ENCODE measurements at places on chromosomes 11 and 22.
A peak's percentile ranks its signal among the peaks of the same experiment; 100 is the strongest.

GRCh38 chr11:35825386-35825785, 118.5 kb upstream of the LDLRAD3 start:
- H3K4me1 ChIP-seq = no peaks in the 10 kb centered on the region
- H3K4me3 ChIP-seq = no peak overlapping the region
- DNase-seq = no peak
- H3K36me3 ChIP-seq = no peaks in the 10 kb centered on the region

DNA sequence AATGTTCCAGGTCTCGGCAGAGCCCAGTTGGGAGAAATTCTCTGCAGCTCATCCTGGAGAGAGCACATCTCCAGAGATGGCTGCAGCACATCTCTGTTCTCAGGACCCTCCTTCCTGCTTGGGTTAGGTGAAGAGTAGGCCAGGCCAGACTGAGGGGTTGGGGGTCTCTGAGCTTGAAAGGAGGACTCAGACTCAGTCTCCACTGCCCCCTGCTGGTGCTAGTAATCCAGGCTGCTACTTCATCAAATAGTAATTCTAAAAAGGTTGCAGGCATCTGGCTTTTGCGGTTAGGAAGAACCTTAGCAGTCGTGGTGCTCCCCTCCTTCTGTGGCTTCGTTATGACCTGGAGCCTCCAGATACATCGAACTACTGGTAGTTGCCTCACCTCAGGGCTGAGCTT, 9.7 kb downstream of the TUB start:
- DNase-seq = peak; percentile 95
- no peaks in the 10 kb centered on the region for H3K27me3 ChIP-seq
- no peak overlapping the region for H3K4me3 ChIP-seq
- peaks cover 4% of the 10 kb centered on the region for H3K36me3 ChIP-seq

- H3K36me3 ChIP-seq = peaks cover 17% of the 10 kb centered on the region
- no peak overlapping the region for H3K4me3 ChIP-seq
- H3K27ac ChIP-seq = no peak overlapping the region
- peaks cover 36% of the 10 kb centered on the region for H3K4me1 ChIP-seq
- no peaks in the 10 kb centered on the region for H3K27me3 ChIP-seq
These were observed 43.7 kb downstream of the CD82 start for GRCh38 chr11:44608991-44609782.

DNA sequence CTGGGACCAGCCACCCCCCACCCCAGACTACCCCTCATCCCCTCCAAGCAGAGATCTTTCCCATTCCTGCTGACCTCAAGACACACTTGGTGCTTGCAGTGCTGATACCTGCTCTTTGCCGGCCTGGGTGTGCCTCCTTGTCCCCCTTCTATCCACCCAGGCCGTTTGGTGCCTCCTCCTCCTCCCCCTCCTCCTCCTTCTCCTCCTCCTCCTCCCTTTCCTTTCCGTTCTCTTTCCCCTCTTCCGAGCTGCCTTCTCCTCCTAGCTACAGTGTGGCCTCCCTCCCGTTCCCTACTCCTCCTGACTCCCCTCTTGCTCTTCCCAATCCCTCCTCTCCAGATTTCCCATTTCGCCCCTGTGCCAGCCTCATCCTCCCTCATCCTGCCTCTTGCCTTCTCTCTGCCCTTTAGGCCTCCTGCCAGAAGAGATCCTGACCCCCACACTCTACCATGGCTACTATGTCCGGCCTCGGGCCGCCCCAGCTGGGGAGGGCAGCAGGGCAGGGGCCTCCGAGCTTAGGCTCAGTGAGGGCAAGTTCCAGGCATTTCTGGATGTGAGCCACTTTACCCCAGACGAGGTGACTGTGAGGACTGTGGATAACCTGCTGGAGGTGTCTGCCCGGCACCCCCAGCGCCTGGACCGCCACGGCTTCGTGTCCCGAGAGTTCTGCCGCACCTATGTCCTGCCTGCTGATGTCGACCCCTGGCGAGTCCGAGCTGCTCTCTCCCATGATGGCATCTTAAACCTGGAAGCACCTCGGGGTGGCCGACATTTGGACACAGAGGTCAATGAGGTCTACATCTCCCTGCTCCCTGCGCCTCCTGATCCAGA, 712 bp downstream of the HSPB2 start:
- peaks cover 6% of the 10 kb centered on the region for H3K36me3 ChIP-seq
- H3K4me1 ChIP-seq = peaks cover 43% of the 10 kb centered on the region
- peak; percentile 73 for DNase-seq
- peak overlapping the region; percentile 90 for H3K27ac ChIP-seq

- no peaks in the 10 kb centered on the region for H3K27me3 ChIP-seq
- H3K27ac ChIP-seq = no peak overlapping the region
- H3K36me3 ChIP-seq = peaks cover 5% of the 10 kb centered on the region
- DNase-seq = peak; percentile 57
These were observed 5.2 kb downstream of the TRPT1 start for GRCh38 chr11:64220798-64221197.

DNA sequence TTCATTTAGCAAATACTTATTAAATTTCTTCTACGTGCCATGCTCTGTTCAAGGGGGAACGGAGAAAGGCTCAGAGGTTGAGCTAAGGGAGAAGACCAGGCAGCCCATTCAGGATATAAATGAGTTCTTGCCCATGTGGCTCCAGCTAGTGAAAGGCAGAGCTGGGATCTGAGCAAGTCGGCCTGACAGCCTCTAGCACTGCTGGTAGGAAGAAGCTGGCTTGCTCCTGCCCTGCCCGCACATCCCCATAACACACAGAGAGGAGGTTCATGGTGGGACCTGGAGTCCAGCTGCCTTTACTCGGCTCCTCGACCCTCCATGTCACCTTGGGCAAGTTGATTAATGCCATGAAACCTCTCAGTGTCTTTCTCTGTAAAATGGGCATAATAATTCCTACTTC, 2.0 kb downstream of the SLC15A3 start:
- no peaks in the 10 kb centered on the region for H3K27me3 ChIP-seq
- H3K4me1 ChIP-seq = peaks cover 5% of the 10 kb centered on the region
- no peak overlapping the region for H3K27ac ChIP-seq

- H3K36me3 ChIP-seq = no peaks in the 10 kb centered on the region
- no peaks in the 10 kb centered on the region for H3K27me3 ChIP-seq
- no peak overlapping the region for H3K4me3 ChIP-seq
- no peak overlapping the region for H3K27ac ChIP-seq
- H3K4me1 ChIP-seq = peaks cover 12% of the 10 kb centered on the region
These were observed 64.2 kb downstream of the ENDOD1 start for GRCh38 chr11:95153857-95154246.

GRCh38 chr11:14424096-14424495, 65.1 kb upstream of the RRAS2 start:
- no peaks in the 10 kb centered on the region for H3K27me3 ChIP-seq
- DNase-seq = peak; percentile 9
- H3K27ac ChIP-seq = peak overlapping the region; percentile 94
- H3K4me3 ChIP-seq = peak overlapping the region; percentile 36
- no peaks in the 10 kb centered on the region for H3K36me3 ChIP-seq

GRCh38 chr11:125428486-125429173, 67.4 kb downstream of the FEZ1 start:
- no peak overlapping the region for H3K27ac ChIP-seq
- no peak overlapping the region for H3K4me3 ChIP-seq
- no peaks in the 10 kb centered on the region for H3K4me1 ChIP-seq
- H3K27me3 ChIP-seq = peaks cover 24% of the 10 kb centered on the region

DNA sequence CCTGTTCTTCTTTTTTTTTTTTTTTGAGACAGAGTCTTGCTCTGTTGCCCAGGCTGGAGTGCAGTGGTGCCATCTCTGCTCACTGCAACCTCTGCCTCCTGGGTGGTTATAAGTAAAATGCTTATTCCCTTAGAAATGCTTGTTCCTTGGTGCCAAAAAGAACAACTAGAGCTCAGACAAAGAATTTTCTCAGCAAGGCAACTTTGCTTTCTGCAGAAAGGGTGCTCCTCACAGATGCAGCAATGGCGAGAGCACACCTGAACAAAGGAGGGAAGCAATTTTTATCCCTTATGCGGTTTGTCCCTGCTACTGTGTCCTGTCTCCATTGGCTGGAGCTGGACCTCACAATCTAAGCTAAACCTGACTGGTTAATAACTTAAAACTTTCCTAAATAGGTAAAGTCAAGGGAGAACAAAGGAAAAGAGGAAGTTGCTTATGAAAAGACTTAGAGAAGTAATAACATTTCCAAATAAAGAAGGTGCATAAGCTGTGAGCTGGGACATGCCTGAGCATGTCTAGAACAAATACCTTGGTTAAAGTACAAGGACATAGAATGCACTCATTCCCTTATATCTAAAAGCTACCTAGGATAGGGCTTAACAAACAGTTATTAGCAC, 90.0 kb upstream of the PRR5 start:
- no peak for DNase-seq
- H3K27ac ChIP-seq = no peak overlapping the region
- H3K4me3 ChIP-seq = no peak overlapping the region
- H3K4me1 ChIP-seq = no peaks in the 10 kb centered on the region
- no peaks in the 10 kb centered on the region for H3K36me3 ChIP-seq
- H3K27me3 ChIP-seq = peaks cover 3% of the 10 kb centered on the region

DNA sequence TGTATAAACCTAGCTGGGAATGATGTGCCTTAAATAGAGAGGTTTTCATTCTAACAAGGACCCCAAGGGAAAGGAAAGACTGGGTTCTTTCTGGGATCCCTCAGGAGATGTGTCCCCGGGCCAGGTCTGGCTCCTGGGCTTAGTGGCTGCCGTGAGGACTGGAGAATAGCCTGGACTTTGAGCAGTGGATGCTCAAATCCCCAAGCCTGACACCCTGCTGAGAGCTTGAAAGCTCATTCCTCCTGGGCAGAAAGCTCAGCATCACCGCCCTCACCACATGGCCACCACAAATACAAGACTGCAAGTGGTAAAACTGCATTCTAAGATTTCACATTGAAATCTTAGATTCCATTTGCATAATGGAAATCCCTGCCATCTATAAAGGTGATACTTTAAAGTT, 79.4 kb upstream of the NARS2 start:
- no peaks in the 10 kb centered on the region for H3K36me3 ChIP-seq
- H3K27ac ChIP-seq = no peak overlapping the region
- DNase-seq = no peak
- H3K27me3 ChIP-seq = no peaks in the 10 kb centered on the region
- no peaks in the 10 kb centered on the region for H3K4me1 ChIP-seq

DNA sequence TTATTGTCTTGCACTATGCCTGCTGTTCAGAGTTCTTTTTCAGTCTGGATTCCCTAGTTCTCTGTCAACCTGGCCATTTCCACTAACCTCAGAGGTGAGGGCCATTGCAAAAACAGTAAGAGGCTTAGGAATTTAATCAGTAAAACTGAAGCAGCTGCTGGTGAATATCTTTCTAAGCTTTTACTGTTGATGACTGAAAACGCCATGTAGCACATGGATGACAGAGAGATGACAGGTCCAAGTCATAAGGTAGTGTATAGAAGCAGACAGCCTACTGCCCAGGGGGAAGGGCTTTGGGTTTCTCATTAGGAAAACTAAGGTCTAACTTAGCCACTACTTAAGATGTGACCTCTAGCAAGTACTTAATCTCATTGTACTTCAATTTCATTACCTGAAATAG, 152.6 kb upstream of the DDI1 start:
- no peak overlapping the region for H3K27ac ChIP-seq
- no peaks in the 10 kb centered on the region for H3K4me1 ChIP-seq
- no peaks in the 10 kb centered on the region for H3K27me3 ChIP-seq
- no peak overlapping the region for H3K4me3 ChIP-seq

DNA sequence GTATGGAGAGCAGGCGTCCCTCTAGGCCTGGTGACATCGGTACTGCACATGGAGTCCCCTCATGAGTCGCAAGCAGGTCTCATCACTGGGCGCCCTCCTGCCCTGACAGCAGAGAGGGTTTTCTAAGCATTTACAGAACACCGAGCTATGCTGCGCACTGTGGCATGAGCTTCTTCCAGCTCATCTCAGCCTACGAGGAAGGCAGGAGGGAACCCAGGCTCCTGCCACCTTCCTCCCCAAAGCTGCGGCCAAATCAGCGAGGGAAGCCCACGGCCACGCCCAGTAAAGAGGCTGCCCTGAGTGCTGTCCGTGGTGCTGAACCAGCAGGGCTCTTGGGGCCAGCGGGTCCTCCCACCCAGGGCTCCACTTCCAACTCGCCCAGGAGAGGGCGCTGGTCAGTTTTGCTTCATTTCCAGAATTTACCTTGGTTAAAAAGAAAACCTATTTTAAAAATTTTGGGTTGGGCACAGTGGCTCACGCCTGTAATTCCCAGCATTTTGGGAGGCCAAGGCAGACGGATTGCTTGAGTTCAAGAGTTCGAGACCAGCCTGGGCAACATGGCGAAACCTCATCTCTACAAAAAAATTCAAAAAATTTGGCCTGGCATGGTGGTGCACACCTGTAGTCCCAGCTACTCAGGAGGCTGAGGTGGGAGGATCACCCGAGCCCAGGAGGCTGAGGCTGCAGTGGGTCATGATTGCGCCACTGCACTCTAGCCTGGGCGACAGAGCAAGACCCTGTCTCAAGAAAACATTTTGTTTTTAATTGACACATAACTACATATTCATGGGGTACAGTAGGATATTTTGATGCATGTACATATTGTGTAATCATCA, 34.2 kb downstream of the PHF21B start:
- peaks cover 25% of the 10 kb centered on the region for H3K27me3 ChIP-seq
- H3K4me1 ChIP-seq = no peaks in the 10 kb centered on the region
- no peak overlapping the region for H3K4me3 ChIP-seq
- H3K27ac ChIP-seq = no peak overlapping the region

DNA sequence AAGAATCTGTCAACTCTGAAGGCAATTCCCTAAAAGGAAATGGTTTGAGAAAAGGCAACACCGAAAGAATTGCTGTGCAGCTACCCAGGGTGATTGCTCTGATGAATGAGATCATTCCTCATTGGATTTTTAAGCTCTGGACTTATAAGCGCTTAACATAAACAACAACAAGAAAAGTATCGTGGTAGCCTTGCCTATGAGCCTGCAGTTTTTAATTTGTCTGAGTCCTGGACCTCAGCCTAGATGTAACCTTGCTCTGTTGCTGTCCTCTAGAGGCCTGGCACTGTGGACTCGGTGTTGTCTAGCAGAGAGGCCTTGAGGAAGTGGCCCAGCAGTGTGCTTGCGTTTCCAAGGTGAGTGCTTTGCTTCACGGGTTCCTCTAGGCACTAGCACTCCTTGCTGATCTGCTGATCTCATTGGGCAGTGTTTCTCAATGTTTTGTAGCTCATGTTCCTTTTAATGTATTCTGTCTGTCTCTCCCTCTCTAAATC, 20.4 kb downstream of the CCDC81 start:
- DNase-seq = no peak
- peak overlapping the region; percentile 20 for H3K27ac ChIP-seq
- peaks cover 29% of the 10 kb centered on the region for H3K4me1 ChIP-seq
- no peaks in the 10 kb centered on the region for H3K27me3 ChIP-seq

- no peaks in the 10 kb centered on the region for H3K27me3 ChIP-seq
- no peak overlapping the region for H3K4me3 ChIP-seq
- no peak for DNase-seq
These were observed 59.9 kb upstream of the CFAP300 start for GRCh38 chr11:101987370-101987769.

- no peaks in the 10 kb centered on the region for H3K27me3 ChIP-seq
- peaks cover 28% of the 10 kb centered on the region for H3K4me1 ChIP-seq
- no peak overlapping the region for H3K4me3 ChIP-seq
- no peak overlapping the region for H3K27ac ChIP-seq
- DNase-seq = no peak
- no peaks in the 10 kb centered on the region for H3K36me3 ChIP-seq
These were observed 2.4 kb upstream of the ASCC2 start for GRCh38 chr22:29840498-29840897.
